NCI-H510A treated with DMSO at 0.1 percent for 48 hours (cell line): ENCODE measurements at places on chromosomes 7 and 10.
A peak's percentile ranks its signal among the peaks of the same experiment; 100 is the strongest.

DNA sequence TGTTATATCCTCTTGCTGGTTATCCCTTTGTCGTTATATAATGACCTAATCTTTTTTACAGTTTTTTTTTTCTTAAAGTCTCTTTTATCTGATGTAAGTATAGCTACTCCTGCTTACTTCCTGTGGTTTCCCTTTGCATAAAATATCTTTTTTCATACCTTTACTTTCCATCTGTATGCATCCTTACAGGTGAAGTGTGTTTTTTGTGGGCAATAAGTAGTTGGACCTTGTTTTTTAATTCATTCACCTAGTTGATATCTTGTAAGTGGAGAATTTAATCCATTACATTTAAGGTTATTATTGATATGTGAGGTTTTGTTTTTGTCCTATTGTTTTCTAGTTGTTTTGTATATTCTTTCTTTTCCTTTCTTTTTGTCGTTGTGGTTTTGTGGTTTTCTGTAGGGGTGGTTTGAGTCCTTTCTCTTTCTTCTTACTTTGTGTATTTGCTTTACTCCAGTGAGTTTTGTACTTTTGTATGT, 168.6 kb downstream of the MLLT10 start:
- no peak for DNase-seq

GRCh38 chr7:155084969-155085368, 14.8 kb downstream of the HTR5A start:
- no peak for DNase-seq

DNA sequence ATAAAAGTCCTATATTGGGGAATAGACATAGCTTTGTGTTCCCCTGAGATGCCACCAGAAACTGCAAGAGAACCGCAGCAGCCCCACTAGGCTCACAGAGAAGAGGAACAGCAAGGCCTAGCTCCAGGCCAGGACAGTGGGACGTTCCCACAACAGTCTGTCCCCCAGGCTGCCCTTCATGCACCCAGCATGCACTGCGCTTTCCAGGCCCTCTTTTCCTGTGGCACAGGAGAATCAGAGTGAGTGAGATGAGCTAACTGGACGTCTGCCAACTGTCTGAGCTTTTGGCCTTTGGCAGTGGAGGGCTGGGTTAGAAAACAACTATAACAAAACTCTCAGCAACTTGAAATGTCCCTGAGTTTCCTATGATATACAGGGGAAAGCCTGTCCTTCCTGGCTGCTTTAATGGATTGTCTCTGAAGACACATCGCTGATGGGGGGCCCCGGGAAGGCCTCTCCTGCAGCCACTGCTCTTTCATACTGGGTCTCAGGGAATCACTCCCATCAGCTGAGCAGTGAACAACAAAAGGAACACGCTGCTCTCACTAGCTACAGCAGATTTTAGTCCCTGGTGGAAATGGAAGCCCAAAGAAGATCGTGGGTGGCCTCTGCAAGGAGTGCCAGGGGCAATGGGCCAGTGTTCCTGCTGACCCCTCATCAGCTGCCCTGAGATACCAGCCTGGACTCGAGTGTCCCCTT, 53.5 kb downstream of the PODXL start:
- peak; percentile 26 for DNase-seq

- no peak for DNase-seq
Observed at GRCh38 chr10:114718374-114718773, 60.3 kb upstream of the ABLIM1 start.

GRCh38 chr10:60943316-60944057, 498 bp downstream of the RHOBTB1 start:
- DNase-seq, result peak; percentile 51

- no peak for DNase-seq
Observed at GRCh38 chr10:71259282-71259681, 46.9 kb downstream of the UNC5B start.

- DNase-seq, result no peak
Observed at GRCh38 chr10:32981760-32982159, 23.7 kb upstream of the ITGB1 start.

GRCh38 chr7:30028749-30029635, 780 bp downstream of the PLEKHA8 start:
- DNase-seq, result no peak

GRCh38 chr7:28180031-28180363, 598 bp downstream of the JAZF1 start:
- DNase-seq, result no peak

GRCh38 chr7:82390936-82391335, 52.6 kb downstream of the CACNA2D1 start:
- DNase-seq, result no peak

DNA sequence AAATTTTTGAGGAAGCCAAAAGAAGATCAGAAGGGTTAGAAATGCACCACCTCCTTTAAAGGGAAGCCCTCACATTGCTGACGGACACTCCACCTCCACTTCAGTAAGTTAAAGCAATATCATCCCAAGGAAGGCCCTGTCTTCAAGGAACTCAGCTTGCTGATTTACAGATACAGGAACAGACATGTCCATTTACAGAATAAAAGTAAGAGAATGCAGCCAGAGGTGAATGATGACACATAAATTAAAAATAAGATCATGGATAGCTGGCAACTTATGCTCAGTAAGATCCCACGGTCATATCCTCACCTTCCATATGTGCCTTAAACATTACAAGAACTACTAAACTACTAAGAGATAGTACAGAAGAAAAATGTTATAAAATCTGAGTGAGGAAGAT, 20.4 kb downstream of the GRB10 start:
- DNase-seq, result no peak

- peak; percentile 2 for DNase-seq
Observed at GRCh38 chr7:104111271-104111670, 96.5 kb downstream of the ORC5 start.

GRCh38 chr10:1598393-1599153, 138.8 kb downstream of the ADARB2 start:
- DNase-seq, result peak; percentile 16

GRCh38 chr7:134947831-134948230, 38.5 kb upstream of the AGBL3 start:
- DNase-seq, result no peak

DNA sequence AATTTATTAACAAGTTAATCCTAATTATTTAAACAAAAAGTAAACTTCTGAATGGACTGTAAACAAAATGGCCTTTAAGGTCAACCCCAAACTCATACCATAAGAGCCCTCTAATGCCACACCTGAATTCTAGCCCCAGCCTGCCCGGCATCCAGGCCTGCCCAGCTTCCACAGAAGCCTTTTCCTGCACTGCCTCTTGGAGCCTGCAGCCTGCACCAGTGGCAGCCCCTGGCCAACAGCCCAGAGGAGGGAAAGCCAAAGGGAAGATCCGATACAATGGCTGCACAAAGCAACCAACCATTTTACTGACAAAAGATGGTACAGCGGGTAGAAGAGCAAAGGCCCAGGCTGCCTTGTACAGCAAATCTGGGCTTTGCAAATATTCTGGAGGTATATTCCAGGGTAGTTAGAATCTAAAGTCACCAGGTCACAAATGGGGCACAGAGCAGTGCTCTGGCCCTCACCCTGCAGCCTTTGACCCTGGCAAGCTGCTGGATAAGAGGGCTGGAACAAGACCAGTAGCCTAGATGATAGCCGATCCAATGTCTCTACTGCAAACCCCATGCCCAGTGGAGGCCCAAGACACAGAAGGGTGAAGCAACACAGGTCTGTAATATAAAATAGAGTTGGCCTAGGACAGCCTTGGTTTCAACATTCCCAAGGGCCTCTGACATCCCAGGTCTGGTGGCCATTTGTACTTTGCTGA, 12.5 kb upstream of the CH25H start:
- DNase-seq, result no peak

GRCh38 chr10:6766131-6766801, 186.2 kb upstream of the PRKCQ start:
- DNase-seq, result no peak

GRCh38 chr10:91520661-91521060, 110.5 kb downstream of the HECTD2 start:
- no peak for DNase-seq

- no peak for DNase-seq
Observed at GRCh38 chr7:37545619-37546534, 97.2 kb upstream of the ELMO1 start.

GRCh38 chr7:155754165-155754564, 58.1 kb downstream of the SHH start:
- no peak for DNase-seq

GRCh38 chr10:25888627-25889026, 45.4 kb upstream of the MYO3A start:
- DNase-seq, result no peak

DNA sequence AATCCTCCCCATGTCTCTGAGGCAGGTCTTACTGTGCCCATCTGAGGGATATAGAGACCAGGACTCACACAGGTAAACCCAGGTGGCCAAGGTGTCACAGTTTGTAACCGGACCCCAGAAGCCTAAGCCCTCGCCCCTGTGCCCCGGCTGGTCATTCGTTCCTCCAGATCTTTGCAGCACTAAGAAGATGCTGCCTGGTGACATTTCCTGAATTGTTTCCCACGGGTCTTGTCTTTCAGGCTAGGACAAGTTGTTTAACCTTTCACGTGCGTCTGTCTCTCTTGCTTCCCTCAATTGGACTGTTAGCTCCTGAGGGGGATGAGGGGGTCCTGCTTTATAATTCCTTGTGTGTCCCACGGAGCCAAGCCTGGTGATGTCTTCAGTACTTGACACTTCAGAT, 158.0 kb downstream of the KCNMA1 start:
- DNase-seq, result peak; percentile 86

DNA sequence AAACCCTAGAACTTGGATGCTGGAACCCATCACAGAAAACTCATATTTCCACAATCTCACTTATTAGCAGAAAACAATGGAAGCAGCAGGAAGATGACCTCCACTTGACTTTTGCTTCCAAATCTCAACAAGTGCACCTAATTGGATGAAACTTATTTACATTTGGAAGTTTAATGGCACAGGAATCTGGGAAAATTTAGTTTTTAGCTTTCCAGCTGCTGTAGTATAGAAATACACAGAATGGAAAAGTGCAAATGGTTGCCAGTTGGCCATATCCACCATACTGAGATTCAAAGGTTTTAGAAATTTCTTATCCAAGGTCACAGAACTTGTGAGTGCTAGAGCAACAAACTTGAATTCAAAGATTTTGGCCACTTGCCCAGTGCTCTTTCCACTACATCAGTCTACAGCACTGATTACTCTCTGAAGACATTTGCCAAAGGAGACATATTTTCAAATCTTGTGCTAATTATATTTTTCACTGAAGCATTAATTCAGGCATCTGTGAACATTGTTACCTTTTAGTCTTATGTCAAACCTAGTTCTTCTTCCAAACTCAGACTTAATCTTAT, 9.3 kb upstream of the AHR start:
- DNase-seq, result no peak

GRCh38 chr10:8116926-8117493, 62.5 kb downstream of the GATA3 start:
- no peak for DNase-seq

DNA sequence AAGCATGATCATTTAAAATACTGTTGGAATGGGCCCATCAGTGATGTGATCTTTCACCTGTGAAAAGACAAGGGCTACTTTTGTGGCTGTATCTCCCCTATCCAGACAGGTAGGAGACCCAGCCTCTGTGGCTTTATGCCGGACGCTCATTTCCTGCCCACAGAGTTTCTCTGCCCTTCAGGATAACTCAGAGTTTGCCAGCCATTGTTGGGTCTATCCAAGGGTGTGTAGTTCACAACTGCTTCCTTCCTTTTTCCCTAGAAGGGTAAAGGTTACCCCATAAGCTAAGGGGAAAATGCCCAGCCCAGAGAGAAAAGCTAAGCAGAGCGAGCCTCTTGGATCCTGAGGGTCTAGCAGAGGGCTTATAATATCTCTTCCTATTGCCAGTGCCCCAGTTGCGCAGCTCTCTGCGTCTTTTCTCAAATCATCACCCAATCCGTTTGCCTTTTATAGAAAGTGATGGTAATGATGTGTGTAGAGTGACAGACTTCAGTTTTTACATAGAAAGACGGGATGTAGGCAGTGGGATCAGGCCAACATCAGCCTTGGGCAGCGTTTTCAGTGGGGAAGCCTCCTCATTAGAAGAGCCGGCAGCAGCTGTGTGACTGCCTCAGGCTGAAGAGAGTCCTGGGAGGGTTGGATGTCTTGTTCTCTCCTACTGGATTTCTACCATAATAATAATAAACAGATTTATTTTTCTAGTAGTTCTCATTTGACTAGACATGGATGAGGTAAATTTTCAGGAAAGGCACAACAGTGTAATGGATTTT, 80.5 kb downstream of the MET start:
- DNase-seq, result no peak

GRCh38 chr7:29421010-29421956, 142.4 kb upstream of the PRR15 start:
- DNase-seq, result no peak

GRCh38 chr7:107969856-107970255, 33.1 kb downstream of the LAMB1 start:
- no peak for DNase-seq

DNA sequence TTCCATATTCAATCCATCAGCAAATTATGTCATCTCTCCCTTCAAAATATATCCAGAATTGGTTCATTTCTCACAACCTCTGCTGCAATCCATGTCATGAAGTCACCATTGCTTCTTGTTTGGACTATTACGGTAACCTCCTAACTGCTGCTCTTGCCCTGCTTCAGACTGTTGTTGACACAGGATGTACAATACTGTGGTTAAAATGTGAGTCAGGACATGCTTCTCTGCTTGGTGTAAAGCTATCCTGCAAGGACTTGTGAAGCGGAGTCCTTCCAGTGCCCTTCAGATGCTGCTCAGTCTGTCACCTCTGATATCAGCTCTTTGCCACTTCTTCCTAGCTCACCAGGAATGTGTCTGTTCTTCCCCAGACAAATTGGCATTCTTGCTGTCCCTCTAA, 10.4 kb upstream of the NXPH1 start:
- DNase-seq, result no peak

- no peak for DNase-seq
Observed at GRCh38 chr10:78953799-78954297, 114.9 kb upstream of the ZMIZ1 start.

- DNase-seq, result no peak
Observed at GRCh38 chr7:15228831-15229230, 326.3 kb upstream of the DGKB start.

GRCh38 chr7:96479015-96479645, 157.2 kb upstream of the SLC25A13 start:
- DNase-seq, result no peak

DNA sequence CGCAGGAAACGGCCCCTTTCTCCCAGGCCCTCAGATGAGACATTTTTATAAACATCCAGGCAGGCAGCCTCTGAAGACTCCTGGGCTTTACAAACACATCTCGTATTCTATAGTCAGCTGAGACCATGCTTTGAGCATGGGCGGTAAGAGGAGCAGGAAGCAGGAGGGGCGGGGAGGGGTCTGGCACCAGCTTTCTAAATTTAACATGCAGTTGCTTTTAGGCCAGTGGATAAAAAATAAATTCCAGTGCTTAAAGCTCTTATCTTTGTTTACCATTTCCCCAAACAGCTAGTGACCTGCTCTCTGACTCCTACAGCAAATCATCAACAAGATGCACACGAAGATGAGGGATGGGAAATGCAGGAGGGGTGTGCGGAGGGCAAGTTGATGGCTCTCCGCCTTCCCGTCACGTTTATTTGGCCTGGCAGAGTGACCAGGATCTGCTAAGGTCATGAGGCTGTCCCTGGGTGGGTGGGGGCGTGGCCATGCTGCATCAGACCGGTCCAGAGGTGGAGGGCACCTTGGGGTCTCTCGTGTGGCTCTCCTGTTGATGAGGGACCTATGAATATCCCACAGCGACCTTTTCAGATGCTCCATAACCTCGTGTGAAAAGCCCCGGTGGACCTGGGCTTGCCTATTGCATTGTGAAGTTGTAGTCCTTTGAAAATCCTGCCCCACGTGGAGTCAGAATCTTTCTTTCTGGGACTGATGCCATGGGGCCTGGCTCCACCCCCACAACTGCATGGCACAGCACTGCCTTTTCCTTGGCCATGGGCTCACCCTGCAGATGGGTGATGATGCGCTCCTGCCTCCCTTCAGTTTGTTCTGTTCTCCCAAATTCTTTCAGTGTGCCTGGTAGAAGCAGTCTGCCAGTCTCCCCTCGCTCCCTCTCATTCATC, 67.5 kb downstream of the PARP12 start:
- no peak for DNase-seq
